NCI-H1930 (cell line): ENCODE measurements at places on chromosomes 7 and 10.

DNA sequence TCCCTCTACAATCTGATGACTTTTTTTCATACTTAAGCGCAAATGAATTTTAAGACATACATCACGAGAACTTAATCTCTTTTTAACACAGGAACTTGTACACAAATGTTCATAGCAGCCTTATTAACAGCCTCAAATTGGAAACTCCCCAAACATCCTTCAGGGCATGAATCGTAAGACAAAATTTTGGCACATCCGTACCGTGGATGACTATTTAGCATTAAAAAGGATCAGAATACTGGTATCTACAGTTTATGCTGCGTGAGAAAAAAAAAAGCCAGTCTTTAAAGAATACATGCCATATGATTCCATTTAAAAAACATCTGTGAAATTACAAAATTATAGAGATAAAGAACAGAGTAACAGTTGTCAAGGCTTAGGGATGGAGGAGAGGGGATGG is 46.8 kb downstream of the PDE1C start:
- DNase-seq = no peak

DNA sequence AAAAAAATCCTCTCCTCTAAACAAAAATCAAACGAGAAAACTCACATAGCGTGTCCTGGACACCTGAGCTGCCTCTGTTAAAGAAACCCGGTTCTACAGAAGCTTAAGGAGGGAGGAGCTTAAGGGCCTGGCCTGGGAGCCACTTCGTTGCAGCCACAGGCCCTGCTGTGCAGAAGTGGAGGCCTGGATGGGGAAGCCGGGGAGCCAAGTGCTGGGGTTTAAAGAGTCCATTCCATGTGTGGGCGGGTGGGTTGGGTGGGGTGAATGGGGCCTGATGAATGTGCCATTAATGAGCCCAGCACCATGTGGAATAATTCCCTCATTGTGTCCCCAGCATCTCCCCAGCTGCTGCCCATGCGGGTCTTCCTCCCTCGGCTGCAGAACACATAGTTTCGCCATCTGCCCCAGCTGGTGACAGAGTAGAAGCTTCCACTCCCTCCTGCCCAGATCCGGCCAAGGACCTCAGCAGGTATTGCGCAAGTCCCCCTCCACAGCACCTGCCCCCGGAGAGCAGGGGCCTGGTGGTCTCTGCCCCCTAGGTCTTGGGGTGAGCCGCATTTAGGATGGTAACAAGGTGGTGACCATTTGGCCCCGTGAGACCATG is 127.8 kb upstream of the BTBD16 start:
- no peak for DNase-seq

DNA sequence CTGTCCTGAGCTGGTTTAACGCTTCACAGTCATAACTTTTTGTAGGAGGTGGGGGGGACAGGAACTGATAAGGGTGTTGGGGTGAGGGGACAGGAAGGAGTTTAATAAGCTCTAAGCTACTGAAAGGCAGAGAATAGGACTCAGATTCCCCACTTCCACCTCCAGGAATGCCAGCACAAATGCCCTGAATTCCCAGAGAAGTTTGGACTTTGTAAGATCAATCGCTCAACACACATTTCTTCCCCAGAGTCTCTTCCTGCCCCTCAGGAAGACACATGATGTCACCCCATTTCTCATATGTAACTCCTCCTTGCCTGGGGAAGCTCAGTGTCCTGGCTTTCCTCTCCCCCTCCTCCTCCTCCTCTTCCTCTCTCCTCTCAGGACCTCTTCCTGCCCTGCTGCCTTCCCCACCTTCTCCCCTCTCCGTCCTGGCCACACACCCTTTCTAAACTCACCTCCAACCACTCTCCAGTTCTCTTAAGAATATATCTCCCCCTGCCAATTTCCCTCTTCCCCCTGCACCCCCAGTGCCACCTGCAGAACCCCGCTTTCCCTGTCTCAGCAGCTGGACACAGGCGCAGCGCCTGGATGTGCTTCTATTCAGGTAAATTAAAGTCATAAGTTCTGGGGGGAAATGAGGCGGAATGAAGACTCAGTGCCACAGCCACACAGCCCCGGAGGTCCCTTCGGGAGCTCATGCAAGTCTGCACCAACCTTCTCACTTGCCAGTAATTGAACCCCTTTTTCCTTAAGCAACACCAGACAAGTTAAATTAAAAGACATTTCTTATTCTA is 5.3 kb upstream of the LOXL4 start:
- DNase-seq = no peak

DNA sequence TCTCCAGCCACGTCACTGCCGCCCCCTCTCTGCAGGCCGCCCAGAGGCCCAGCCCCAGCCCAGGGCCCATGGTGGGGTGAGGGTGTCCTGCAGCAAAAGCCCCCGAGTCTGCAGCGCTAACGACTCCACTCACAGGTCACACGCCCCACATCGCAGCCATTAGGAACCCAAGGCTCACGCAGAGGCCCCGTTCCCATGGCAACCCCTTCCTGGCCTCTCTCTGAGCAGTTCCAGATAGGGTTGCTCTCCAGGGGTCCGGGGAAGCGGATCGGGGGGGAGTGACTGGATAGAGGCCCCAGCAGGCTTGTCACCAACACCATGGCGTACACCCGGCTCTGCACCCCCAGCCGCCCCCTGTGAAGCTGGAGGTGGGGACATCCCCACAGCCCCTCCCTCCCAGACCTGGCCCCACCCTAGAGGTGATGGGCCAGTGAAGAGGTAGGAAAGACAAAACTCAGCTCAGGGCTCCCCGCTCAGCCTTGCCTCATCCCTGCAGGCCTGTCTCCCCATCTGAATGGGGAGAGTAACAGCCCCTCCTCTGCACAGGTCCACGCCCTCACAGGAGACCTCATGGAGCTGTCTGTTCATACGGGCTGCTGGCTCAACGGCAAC is 41.2 kb downstream of the TNRC18 start:
- DNase-seq = no peak

- no peak for DNase-seq
Observed at GRCh38 chr10:133191651-133192050, 31.6 kb downstream of the KNDC1 start.

DNA sequence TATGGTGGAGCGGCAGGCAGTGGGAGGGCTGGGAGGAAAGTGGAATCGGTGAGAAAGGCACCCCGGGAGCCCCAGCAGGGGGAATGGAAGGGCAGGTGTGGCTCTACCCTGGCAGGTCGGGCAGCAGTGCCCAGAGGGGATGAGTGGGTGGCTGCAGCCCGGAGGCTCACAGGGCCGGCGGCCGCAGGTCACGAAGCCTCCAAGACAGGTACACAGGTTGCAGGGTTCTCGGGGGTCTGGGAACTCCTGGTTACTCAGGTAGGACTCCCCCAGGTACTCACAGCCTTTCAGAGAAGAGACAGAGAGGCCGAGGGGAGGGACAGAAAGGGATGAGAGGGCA is 21.8 kb downstream of the KCP start:
- no peak for DNase-seq

GRCh38 chr10:89242840-89243568 is 8.6 kb downstream of the LIPA start:
- DNase-seq = no peak

GRCh38 chr7:72336632-72337389 is 75.3 kb downstream of the CALN1 start:
- DNase-seq = no peak

- DNase-seq = no peak
Observed at GRCh38 chr10:63228237-63228636, 95.1 kb downstream of the NRBF2 start.

GRCh38 chr10:71770789-71771188 is 2.5 kb downstream of the VSIR start:
- DNase-seq = no peak

DNA sequence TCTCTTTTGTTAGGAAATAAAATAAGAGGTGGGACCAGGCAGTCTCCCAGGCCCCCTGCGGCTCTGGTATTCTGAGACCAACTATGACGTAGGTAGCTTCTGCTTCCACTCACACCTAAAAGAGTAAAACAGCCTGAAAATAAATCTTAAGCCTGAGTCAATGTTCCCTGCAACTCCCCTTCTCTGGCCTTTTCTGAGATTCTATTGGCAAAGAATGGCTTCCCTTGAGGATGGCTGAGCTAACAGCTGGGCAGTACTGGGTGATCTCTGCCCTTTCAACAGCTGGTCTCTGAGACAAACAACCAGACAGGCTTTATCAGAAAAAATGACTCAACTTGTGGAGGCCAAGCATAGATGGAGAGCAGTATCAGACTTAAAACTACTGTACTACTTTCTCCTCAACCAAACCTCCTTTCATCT is 58.7 kb downstream of the CREB3L2 start:
- no peak for DNase-seq

- DNase-seq = no peak
Observed at GRCh38 chr10:129593953-129594352, 126.9 kb downstream of the MGMT start.

GRCh38 chr7:117362294-117362888 is 39.5 kb upstream of the WNT2 start:
- no peak for DNase-seq

- DNase-seq = no peak
Observed at GRCh38 chr10:74189999-74190421, 39.0 kb downstream of the ADK start.

DNA sequence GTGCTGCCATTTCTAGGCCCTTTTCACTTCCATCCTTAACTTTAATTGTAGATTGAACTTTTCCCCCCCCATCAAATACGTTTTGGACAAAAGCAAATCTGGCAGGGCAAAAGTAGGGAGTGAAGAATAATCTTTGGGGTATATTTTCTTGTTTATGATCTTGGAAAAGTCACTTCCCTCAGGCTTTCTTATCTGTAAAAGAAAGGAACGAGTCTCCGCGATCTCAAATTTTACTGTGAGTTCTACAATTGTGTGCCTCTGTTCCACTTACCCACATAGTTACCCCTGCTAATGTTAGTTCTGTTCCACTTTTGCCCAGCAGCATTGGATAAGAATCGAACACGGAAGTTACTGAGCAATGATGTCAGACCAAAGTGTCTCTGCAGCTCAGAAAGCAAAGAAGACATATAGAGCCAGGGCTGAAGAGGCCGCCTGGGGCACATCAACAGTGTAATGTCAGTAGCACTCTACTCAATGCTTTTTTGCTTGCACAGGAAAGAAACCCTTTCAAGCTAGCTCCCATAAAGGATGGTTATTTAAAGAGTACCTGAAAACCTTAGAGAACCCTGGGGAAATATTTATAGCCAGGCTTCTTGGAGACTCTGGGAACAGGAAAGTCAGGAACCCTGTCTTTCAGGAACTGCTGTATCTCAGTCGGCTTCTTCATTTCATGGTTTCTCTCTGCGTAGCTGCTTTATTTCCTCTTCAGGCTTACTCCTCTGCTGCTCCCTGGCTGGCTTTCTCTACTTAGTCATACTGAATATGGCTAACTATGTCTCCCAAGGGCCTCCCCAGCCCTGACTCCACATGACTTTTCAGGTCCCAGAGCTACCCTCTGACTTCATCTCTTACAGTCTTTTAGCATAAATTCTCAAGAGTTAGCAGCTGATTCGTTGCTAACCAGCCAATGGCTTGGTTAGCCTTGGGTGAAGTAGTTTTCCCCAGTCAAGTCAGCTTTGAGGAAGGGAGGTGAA is 123.7 kb upstream of the FAM3C start:
- no peak for DNase-seq
